ENCODE measurements at places on chromosomes 6 and 20.
A peak's percentile ranks its signal among the peaks of the same experiment; 100 is the strongest.

GRCh38 chr20:33211817-33212424, 5.2 kb upstream of the BPIFA3 start:
- peak; percentile 24 for DNase-seq

GRCh38 chr6:39488255-39488879, 165.9 kb upstream of the KCNK16 start:
- no peak for DNase-seq

- DNase-seq: peak; percentile 53
Measured at GRCh38 chr6:28880894-28881780, 42.6 kb downstream of the TRIM27 start.

GRCh38 chr6:10221178-10221577, 193.7 kb downstream of the TFAP2A start:
- DNase-seq: no peak

- no peak for DNase-seq
Measured at GRCh38 chr6:28750926-28751458, 172.8 kb downstream of the TRIM27 start.

DNA sequence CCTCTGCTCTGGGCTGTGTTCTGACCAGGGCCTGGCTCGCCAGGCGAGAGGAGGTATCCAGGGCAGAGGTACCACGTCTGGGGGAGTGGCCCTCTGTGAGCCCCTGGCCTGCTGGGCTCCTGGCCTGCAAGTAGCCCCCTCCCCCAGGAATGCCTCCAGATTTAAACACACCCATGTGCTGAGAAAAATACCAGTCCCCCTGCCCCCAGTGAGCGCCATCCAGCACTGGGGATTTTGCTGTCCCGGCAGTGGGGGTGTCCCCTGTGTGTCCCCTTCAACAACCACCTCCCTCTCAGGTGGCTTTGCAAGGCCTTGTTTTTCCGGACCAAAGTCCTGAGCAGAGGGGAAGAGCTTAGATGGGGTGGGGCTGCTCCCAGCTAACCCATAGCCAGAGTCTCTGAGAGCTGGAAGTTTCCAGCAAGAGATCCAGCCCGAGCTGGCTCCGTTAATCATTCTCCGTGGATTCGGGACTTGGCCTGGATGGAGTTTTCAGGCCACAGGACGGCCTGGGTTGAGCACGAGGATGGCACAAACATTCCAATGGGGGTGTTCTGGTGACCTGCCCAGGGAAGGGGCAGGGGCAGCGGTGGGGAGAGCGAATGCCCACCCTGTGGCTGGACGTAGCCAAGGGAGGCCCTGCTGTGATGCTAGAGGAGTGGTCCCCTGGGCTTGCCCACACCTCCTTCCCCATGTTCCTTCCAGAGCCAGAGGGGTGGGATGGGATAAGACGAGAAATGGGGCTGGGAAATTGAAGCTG, 29.0 kb downstream of the PCK1 start:
- no peak for DNase-seq

DNA sequence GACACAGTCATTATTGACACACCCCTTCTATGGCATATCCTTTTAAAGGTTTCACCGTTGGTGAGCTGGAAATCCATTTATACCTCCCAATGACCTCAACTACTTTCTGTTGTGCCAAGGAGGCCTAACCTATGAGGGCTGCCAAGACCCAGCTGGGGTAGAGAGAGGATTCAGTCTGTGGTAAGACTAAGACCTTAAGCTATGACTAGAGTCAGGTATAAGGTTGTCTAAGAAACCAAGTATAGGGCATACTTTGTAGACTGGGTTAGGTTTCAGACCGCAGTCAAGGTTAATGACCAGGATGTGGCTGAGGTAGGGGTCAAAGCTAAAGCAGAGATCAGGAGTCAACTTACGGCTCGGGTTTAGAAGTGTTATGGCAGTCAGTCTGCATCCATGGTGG, 641.2 kb upstream of the CHD6 start:
- no peak for DNase-seq

DNA sequence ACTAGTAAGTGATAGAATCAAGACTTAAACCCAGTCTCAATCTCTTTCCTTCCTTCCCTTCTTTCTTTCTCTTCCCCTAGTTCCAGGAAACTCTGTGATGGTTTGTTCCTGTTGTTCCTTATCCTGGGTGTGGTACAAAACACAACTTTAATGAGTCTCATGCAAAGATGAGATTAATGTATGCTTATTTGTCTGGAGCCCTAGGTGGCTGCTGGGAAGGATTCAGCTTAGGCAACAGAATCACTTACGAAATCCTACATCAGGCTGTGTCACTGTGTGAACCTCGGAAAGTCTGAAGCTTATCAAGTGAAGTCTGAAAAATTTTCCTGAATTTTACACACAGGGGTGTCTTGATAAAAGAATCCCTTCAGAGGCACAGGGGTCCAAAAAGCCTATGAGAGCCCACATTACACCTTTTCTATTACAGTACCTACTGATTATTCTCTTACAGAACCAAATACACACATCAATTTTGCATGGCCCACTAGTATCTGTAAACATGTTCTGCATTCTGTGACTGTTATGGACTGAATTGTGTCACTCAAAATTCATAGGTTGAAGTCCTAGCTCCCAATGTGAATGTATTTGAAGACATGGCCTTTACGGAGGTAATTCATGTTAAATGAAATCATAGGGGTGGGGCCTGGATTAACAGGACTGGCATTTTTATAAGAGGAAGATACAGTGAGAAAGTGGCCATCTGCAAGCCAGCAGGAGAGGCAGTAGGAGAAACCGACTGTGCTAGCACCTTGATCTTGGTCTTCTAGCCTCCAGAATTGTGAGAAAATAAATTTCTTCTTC, 144.7 kb downstream of the MYB start:
- DNase-seq: peak; percentile 60

DNA sequence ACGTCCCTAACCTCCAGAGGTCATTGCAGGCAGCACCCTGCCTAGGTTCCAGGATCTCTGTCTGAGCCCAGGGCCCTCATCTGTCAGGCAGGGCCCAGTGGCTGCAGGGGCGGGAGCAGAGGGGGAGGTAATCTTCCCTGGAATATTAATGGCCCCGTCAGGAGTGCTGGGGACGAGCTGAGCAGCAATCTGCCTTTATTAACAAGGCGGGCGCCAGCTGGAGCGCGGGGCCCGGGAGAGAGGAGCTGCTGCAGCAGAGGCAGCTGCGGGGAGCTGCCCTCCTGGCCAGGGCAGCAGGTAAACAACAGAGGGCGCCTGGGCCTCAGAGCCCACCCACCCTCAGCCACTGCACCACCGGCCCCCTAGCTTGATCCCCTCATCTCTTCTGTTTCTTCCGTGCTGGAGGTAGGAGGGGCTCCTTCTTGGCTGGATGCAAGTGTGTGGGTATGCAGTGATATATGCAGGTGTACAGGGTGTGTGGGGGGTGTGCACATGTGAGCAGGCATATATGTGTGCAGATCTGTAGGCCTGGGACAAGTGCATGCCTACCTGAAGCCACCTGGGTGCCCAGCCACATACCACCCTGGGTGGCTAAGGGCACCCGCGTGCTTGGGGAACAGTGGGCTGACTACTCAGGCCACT, 131.8 kb upstream of the MLN start:
- no peak for DNase-seq

DNA sequence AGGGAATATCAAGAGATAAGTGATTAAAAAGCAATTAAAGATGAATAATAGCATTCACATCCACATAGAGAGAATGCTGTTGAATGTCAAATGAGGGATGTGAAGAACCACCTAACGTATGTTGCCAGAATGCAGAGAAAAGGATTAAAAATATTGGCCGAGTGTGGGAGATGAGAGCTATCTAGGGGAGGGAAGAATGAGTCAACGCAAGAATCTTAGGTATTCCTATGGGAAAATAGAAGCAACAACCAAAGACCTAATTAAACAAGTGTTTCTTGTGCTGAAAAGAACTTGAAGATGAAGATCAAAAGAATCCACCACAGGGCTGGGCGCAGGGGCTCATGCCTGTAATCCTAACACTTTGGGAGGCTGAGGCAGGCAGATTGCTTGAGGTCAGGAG, 12.2 kb upstream of the RSPH3 start:
- DNase-seq: no peak

- DNase-seq: peak; percentile 88
Measured at GRCh38 chr6:146950351-146950835, 253.8 kb upstream of the STXBP5 start.

- DNase-seq: no peak
Measured at GRCh38 chr6:44676826-44677433, 289.4 kb downstream of the CDC5L start.

- DNase-seq: no peak
Measured at GRCh38 chr6:24699521-24700359, 19.2 kb downstream of the C6orf62 start.

DNA sequence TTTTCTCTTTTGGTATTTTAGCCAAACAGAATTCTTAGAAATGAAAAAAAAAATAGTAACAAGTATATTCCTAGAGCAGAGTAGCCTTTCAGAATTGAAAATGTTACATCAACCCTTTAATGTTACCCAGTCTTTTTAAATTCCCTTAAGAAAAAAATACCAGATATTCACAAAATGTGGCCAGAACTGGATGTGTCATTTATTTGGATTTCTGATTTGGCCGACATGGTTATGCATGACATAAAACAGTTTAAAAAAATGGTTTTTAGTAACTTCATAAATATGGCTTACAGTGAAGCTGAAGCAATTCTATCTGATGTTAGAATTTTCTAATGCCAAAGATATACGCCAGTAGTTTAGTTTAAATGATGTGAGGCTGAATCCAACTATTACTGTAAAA, 112.0 kb downstream of the ATXN1 start:
- DNase-seq: no peak

DNA sequence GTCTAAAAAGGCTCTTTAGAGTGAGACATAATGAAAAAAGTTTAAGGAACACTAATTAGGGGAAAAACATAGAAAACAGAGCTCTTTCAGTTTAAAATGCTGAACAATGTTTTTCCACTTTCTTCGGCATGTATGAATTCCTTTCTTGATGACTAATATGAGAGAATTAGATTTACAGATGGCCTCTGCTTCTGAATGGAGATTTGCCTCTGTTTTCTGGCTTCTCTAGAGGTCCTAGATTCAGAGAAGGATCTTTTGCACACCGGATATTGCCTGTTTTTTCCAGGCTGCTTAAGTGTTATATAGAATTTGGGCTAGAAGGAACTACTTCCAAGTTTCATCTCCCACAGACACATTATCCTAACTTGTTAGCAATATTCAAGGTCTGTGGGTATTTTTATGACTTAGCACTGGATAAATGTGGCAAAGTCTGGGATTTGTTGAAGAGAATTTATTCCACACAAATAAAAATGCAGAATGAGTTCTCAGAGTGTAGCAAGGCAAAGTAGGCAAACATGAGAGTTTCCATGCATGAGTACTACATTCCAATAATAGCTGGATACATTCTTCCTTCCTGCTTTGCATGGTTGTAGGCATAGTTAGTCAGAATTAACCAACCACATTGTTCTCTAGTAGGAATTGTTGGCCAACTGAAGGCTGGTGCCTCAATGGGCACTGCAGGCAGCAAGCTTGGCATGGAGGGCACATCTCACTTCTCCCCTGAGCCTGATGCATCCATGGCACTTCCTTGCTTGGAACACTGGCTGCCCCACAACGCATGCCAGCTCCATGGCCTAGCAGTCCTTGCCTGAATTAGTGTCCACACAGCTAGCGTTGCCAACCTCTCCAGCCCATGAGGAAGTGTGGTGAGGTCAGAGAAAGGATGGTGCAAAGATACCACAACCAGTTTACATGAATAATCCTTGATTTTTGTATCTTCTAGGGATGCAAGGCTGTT, 224.2 kb downstream of the CLIC5 start:
- DNase-seq: no peak

DNA sequence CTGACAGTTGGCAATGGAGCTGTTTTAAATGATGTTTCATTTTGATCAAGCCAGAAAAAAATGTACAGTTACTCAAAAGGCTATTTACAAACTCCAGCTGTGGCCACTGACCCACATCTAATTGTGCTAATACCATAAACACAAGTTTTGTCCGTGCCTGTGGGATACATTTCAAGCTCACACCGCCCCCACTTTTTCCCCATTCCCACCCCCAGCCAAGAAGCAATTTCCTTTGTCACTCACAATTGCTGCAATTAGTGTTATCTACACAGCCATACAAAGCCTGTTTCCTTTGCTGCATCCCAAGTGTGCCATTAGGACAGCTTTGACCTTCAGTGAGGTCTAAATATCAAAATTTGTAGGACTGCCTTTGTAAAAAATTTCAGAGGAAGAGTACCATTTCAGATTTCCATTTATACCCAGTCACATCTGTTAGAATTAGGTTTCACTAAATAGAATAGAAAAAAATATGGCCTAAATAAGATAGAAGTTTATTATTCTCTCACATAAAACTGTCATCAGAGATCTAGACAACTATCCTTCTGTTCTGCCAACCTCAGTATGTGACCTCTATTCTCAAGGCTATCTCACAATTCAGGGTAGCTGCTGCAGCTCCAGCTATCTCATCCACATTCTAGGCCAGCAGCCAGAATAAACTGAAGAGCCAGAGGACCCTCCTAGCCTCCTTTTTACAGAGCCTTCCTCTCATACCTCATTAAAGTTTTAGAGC, 202.6 kb downstream of the NFATC2 start:
- DNase-seq: no peak

DNA sequence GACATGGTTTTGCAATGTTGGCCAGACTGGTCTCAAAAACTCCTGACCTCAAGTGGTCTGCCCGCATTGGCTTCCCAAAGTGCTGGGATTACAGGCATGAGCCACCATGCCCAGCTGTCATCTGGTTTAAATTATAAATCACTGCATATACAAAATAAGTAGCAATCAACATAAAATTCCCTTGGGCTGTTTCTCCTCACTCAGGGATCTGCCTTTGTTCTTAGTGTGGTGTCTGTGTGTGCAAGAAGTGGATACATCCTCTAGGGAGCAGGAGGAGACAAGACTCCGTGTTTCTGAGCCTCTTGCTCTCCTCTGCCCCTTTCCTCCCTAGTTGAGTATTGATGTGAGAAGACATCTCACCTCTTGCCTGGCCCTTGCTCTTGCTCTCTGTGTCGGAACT, 65.2 kb upstream of the ADGRF4 start:
- DNase-seq: no peak

DNA sequence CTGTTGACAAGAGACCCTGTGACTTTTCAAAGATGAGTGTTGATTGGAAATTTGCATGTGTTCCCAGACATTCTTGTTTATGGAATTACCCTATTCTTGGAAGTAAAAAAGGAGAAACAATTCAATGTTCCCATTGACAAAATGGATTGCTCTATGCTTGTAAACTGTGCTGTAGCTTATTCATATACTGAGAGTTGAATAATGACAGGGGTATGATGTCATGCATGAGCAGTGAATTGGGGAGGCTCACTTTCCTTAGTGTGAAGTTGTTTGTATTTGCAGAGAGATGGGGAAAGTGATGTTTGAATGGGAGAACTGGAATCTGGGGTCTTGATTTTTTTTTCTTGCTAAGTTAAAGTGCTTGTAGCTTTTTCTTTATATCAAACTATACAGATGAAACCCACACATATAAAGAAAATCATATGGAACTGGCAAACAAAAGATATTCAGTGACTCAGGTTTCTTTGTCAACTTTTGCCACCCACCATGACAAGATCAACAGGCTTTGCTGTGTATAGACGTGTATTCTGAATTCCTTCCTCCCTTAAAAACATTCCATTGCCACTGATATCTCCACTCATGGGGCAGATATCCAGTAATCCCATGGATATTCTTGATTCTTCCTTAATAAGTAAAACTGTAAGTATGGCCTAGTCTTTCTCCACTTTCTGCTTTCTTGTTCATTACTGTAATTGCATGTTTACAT, 97.8 kb upstream of the JAG1 start:
- no peak for DNase-seq

GRCh38 chr6:168530653-168531071, 89.7 kb downstream of the SMOC2 start:
- no peak for DNase-seq

- no peak for DNase-seq
Measured at GRCh38 chr6:158287047-158287446, 25.2 kb upstream of the TULP4 start.

- no peak for DNase-seq
Measured at GRCh38 chr6:135258970-135259369, 77.9 kb downstream of the MYB start.
